NCI-H1694 treated with DMSO at 0.1 percent for 48 hours (cell line): ENCODE measurements at places on chromosomes 7 and 10.

DNA sequence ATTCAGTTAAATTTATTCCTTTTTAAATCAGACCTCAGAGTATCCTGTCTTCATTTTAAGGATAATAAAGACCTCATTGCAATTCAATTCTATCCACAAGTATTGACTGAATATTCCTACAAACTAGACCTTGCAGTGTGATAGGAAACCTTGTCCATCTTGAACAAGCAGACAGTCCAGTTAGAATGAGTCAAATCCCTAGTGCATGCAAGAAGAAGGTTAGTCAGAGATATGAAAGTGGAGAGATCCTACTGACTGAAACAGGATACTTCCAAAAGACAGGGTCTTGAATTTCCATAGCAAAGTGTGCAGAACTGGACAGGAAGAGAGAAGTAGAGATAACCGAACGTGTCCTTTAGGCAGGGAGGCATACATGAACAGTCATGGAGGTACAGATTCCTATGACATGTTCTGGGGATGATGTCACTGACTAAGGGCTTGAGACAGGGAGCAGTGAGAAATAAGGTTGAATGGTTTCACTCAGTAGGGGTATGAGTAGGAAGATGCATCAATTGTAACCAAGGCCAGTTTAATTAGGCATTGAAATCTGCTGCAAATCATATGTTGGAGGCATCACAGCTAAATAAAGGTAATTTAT is 45.2 kb downstream of the PPP1R3A start:
- DNase-seq, result no peak

DNA sequence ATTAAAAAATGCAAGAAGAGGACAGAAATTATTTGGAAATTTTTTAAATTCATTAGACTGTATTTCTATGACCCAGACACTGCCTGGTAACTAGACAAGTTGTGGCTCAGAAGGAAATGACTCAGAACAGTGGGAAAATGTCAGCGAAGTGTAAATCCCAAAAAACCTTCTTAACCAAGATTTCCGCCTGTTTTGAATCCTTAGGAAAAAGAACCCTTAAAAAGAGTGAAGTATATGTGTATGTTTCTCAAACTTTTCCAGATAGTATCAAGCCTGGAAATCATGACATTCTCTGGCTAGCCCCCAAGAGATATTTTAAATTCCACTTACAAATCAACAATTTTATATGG is 42.7 kb upstream of the PLXNA4 start:
- DNase-seq, result no peak

- no peak for DNase-seq
These were observed 131.7 kb upstream of the HDAC9 start for GRCh38 chr7:18363751-18364380.

DNA sequence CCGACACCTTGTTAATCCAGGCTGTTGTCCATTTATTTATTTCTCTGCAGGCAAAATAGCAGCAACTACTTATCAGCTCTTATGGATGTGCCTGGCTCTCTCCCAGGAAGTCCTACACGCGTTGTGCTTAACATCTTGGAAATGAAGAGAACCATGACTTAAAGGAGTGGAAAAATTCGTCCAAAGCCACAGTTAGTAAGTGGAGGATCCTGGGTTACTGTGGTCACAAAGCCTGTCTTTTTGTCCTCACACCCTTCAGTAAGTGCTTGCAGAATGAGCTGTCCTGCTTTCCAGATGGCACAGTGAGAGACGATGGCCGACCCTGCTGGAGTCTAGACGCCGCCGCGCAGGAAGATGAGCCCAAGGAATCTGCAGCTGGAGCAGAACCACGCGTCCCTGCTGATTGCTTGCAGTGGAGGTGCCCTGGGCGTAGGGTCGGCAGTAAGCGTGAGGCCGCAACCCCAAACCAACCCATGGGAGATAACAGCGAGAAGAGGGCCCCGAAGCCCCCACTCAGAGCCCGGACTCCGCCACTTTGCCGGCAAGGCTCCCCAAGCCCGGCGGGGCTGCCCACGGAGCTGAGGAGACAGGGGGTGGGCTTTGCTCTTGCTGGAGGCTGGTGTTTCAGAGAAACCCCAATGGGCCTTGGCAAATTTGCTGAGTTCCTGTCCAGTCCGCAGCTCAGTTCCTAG is 178.6 kb downstream of the CXCL12 start:
- no peak for DNase-seq

- no peak for DNase-seq
These were observed 114.5 kb downstream of the CDC14C start for GRCh38 chr7:49038821-49039358.

- DNase-seq, result no peak
These were observed 44.8 kb downstream of the MYOF start for GRCh38 chr10:93437086-93437945.

DNA sequence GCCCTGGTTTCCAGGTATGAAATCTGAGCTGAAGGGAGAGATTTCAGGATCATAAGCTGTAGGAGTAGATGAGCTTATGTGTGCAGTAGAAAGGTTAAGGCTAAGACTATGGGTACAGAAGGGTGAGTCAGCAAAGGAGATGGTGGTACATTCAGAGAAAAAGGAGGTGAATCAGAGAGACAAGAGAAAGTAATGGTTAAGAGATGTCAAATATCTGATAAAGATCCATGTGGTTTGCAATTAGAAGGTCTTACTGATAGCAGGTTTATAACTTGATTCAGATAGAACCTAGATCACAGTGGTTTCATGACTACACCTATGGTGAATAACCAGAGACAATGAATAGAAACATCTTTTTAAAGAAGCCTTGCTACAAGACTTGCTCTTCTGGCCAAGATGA is 4.5 kb upstream of the NPY start:
- no peak for DNase-seq

- DNase-seq, result no peak
These were observed 137.5 kb upstream of the MKLN1 start for GRCh38 chr7:131190146-131190545.

DNA sequence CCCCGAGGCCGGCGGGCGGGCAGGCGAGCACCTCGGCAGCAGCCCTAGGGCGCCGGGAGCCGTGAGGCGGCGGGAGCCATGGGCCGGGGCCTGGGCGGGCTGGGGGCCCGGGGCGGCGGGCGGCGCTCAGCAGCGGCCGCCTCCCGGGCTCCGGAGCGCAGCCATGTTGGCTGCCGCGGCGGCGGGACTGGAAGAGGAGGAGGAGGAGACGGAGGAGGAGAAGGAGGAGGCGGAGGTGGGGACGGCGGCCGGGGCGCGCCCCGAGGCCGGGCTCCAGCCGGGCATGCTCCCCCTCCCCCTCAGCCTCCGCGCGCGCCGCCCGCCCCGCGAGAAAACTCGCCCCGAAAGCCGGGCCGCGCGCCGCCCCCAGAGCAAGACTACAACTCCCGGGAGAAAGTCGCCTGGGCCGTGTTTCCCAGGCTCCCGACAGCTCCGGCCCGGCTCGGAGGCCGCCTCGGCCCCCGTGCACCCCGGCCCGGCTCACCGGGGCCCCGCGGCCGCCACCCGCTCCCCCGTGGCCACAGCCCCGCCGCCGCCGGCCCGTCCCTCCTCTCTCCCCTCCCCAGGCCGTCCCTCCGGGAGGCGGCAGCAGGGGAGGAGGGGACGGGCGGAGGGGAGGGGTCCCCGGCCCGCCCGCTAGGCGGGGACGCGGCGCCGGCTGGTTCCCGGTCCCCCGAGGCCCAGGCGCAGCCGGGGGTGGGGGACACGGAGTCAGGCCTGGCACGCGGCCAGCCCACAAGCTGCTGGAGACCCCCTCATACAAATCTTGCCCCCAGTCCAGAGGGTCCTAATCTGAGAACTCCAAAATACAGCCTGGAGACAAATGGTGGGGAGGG is at the start of gene DLG5:
Gene DLG5 (minus strand): TSS at position 190 of the 836 bp plus-strand sequence. CDS start 235 bp downstream, outside the sequence.
- DNase-seq, result no peak

DNA sequence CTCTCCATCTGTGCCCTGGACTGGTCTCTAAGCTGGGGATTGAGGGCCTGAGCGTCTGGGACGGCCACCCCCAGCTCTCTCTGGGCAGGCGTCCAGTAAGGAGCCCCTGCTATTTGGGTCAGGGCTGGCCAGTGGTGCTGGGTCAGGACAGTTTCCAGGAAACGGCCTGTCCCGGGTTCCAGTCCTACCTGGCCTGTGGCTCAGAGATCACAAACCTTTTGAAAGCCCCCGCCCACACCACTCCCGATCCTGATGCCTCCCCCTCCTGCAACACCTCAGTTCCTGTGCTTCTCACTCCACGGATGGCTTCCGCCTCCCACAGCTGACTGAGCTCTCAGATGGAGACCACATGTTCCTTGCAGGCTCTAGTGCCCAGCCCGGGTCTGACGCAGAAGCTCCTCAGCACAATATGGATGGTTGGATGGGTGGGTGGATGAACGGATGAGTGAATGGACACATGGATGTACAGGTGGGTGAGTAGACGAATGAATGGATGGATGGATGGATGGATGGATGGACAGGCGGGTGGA is 91.7 kb upstream of the PDGFA start:
- no peak for DNase-seq

- no peak for DNase-seq
These were observed 16.7 kb downstream of the RET start for GRCh38 chr10:43093423-43094076.

DNA sequence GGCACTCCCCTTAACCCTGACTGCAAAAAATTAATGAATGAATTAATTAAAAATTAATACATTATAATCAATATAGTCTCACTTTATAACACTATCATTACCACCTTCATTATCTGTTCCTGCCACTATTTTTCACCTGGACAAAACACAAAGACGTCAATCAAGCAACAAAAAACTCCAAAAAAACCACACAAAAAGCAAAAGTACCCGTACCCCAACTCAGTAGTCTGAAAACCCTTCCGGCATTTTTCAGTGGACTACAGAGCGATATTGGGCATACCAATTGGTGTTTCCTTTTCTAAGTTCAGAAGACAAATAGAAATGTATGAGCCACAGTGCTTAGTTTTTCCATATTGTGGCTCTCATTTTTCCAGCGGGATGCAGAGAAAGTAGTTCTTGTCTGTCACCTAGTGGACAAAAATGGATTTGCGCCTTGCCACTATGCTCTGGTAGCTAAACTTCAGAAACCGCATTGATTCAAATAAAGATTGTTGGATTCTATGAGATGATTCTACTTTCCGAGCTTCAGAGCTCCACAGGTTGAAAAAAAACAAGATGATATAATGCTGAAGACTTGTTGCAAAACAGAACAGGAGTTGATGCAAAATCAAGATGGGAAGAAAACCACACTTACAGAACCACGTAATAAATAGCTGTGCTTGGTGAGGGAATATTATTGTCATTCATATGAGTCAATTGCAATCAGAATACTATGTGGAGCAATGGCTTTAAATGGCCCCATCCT is 50.6 kb upstream of the ITGB1 start:
- DNase-seq, result peak; percentile 66

DNA sequence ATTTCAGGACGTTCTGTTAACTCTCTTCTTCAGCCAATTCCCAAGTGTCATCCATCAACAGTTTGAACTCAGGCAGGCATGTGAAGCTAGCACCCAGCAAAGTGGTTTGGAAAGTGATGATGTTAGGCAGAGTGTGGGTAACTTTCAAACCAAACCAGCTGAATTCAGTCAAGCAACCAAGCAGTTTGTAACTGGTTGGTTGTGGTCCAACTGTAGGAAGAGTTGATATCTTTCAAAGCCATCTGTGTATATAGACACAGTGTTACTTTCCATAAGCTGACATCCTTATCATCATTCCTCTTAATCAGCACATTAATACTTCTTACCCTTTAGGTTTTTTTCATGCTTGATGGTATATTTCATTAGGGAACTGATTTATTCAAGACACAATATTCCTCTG is 72.2 kb upstream of the NUPR2 start:
- DNase-seq, result no peak

DNA sequence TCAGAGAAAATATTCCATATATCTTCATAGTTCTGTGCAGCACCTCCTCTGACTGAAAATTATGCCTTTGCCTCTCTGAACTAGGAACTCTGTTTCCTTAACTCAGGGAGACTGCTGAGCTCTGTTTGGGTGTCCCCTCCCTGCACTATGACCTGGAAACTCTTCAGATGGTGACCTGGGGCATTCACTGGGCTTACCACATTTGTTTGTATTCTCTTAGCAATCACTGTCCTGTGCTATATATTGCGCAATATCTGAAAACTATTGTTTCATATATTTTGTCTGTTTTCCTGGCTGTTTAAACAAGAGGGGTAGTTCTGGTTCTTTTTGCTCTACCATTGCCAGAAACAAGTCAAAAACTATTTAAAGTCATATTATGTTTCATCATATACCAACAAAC is 181.8 kb upstream of the KIAA1217 start:
- no peak for DNase-seq

DNA sequence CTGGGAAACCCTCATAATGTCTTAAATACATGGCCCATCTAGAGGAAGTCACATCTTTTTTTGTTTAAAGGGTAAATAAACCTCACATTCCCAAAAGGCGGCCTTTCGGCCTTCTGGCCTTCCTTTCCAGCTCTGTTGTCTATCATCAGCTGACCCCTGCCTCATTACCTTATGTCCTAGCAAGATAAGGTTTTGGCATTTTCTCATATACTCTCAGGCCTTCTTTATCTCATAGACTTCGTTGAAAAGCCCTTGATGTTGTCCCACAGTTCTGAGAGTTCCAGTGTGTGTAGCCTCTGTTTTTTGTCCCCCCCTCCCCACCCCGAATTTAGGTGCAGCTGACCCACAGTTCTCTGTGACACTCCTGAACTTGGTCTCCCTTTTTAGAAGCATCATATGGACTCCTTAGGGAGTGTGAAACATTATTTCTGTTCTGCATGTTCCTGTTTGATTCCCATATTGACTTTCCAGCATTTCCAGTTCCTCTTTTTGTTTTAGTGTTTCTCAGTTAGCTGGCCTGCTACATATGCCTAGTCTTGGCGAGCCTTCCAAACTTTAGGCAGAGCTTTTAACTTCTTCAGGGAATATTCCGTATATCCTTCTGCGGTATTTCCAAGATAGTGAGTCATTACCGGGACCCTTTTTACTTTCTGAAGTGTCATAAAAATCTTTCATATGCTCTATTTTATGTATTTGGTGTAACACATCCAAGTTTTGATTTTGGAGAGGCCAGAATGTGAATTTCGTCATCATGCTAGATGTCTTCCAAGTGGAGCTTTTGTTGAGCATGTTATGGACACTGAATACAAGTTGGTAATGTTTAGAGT is 138.5 kb downstream of the LRRC4 start:
- no peak for DNase-seq

GRCh38 chr10:5457741-5458140 is 41.6 kb downstream of the CALML5 start:
- no peak for DNase-seq

DNA sequence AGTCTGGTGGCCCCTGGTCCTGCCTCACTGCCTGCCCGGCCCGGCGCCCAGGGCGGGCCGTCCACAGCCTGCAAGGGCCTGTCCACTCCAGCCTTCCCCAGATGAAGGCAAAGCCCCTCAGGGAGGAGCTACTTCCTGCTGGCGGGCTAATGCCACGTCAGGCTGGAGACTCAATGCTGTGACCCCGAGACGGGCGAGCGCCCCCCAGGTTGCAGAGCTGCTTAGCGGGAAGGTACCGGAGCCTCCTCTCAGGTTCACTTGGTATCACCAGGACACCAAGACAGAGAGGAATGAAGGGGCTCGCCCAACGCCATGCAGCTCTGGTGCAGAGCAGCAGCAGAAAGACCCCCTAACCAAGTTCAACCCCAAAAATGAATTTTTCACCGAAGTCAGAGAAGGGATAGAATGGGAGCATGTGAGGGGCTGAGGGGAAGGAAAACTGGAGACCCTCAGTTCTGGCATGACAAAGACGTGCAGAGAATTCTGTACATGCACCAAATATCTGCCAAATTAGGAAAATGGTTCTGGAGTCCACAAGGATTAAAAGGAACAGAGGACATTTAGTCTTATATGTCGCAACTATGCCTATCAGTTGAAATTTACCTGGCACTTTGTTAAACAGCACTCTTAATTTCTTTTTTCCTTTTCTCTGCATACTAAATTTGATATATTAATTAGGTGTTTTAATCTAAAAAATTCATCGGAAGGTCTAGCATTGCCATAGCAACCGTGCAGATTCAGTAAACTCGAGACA is 2.8 kb downstream of the STK32C start:
- no peak for DNase-seq

GRCh38 chr7:113087071-113087998 is 708 bp upstream of the GPR85 start:
- peak; percentile 17 for DNase-seq
